ENCODE measurements at places on chromosomes 6 and 20.
A peak's percentile ranks its signal among the peaks of the same experiment; 100 is the strongest.

DNA sequence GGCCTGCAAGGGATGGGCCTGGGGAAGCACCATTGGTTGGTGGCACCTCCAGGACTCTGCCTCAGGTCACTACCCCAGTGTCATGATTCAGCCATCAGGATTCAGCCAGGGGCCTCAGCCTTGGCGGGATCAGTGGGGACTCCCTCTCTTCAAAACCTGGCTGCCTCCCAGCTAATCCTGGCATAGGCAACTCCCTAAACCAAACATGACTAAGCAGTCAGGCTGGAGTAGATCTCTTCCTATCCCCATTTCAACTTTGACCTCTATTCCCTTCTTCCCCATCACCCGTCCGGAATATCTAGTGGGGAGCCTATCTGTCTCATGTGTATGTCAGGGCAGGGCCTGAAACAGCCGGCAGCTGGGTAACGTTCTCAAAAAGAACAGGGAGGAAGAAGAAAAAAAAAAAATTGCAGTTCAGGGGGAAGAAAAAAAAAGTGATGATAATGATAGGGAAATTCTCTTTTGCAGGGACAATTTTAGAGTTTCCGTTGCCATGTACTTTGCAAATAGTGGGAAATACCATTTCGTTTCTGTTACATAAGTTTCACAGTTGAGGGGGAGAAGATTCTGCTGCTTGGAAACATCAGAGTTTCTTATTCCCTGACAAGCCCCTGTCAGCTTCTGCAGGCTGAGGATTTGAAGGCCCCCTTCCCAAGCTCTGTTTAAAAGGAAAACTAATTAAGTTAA, 4.1 kb upstream of the PREX1 start:
- no peak for DNase-seq

GRCh38 chr20:33677991-33678702, 3.9 kb upstream of the NECAB3 start:
- DNase-seq: no peak

- no peak for DNase-seq
Observed at GRCh38 chr6:144896289-144896688, 611.2 kb downstream of the UTRN start.

DNA sequence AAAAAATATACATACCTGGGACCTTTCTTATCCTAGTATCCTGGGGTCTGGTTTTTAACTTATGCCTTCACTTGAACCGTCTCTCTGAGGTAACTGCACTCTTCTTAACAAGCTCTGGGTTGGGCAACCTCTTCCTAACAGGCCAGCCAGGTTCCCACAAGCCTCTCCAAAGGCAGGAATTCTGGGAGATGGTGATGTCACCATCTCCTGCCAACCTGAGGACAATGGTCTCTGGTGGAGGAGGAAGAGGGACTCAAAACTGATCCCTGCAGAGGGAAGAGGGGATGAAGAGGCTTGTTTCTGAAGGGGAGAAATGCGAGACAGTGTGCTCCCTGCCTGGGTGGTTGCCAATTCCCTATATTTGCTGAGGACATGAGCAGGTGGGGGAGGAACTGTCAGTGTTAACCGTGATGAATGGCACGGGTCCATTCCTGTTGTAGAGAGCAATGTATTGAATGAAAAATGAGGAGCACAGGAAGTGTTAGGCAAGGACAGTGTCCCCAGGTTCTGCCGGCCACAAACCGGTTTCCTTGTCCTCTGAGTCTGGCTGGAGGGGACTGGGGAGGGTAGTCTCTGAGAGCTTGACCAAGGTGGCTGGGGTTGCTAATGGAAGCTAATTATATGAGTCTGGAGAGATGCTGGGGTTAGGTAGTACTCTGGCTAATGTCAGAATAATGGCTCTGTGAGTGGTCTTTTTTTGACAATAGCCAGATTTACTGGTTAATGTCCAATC, 95.5 kb downstream of the KCNB1 start:
- DNase-seq: no peak

DNA sequence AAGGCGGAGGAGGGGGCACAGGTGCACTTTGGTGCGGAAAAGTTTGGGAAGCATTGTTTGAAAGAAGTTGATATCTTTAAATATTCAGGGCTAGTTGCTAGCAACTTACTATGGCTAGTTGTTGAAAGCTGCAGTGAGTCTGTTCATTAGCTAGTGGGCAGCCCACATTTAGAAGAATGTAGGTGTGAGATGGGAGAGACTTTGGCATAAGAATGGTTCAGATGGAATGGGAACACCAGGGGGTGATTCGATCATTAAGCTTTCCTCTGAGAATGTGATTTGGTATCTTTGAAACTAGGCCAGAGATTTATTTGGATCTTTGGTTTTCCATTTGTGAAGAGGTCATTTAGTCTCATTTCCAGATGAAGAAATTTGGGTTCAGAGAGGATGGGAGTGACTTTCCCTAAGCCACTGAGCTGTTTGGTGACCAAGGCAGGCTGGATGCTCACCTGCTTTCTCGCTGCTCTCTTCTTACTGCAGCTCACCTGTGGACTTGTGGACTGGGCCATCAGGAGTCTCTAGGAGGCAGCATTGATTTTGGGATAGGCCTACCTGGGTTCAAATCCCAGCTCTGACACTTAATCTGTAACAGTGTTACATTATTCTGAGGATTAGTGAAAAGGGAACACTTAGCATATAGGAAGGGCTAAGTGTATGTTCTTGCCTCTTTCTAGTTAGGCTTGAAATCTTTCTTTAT, 62.9 kb downstream of the CARMIL1 start:
- no peak for DNase-seq

GRCh38 chr20:45798935-45799642, 7.3 kb downstream of the DNTTIP1 start:
- DNase-seq: peak; percentile 39

DNA sequence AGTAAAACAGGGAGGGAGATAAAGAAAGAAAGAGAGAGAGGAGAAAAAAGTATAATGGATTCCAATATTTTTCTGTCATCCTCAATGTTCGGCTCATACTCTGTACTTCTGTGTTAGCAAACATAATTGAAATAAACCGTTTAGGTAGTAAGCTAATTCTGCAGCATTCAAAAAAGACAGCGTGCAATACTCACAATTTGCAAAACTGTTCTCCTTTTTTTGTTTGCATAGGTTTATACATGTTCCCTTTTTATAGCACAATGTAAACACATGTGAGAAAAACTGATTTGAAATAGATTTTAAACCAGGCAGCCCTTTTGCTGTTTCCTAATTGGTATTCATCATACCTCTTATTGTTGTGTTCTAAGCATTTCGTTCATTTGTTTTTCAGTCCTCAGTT, 188.9 kb downstream of the PLCB1 start:
- no peak for DNase-seq

DNA sequence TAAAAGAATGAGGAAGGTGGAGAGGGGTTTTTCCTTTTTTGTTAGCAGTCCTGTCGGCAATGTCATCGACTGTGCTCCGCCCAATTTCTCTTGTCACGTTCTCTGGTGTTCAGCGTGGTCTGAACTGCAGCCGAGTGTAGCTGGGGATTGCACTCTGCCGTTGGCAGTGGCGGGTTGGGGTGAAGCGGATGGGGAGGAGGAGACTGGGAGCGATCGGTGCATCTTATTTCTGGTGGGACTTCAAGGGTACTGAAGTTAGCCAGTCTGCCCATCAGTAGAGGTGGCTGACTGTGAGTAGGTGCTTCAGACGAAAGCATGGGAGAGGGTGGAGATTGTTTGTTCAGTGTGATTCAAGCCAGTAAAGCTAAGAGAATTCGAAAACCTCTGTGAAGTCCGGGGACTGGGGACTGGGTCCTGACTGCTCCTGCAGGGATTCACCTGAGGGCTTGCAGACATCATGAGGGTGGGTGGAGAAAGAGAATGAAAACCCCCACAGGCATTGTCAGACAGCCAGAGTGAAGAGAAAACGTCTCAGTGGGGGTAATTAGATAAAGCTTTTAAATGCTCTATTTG, 5.1 kb downstream of the RREB1 start:
- no peak for DNase-seq

- no peak for DNase-seq
Observed at GRCh38 chr6:165636402-165637048, 26.5 kb downstream of the PDE10A start.
